Activated CD4-positive, alpha-beta T cell treated with anti-CD3 and anti-CD28 coated beads, Interleukin-2, amount 50 U/mL, for 1 hour (primary cell): ENCODE measurements at places on chromosomes 7 and 10.

GRCh38 chr10:11610826-11611247 is 613 bp downstream of the USP6NL start:
- peak; percentile 22 for DNase-seq

DNA sequence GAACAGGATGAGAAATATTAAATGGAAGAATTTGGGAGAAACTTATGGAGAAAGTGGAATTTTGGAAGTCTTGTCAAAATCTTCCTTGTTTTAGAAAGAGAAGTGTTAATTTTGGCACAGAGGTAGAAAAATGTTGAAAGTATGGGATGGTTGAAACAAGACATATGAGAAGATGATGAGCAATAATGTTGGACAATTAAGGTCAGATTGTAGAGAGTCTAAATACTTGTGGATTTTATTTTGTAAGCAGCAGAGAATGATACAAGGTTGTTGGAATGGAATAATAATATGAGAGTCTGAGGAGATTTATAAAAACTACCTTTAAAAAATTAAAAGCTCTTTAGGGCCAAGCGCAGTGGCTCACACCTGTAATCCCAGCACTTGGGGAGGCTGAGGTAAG is 34.6 kb downstream of the PHTF2 start:
- no peak for DNase-seq

GRCh38 chr7:100516135-100516812 is 22.7 kb upstream of the AGFG2 start:
- DNase-seq: peak; percentile 46

GRCh38 chr10:8073691-8074416 is 19.4 kb downstream of the GATA3 start:
- no peak for DNase-seq

GRCh38 chr10:97650726-97651125 is 10.3 kb downstream of the PI4K2A start:
- no peak for DNase-seq

DNA sequence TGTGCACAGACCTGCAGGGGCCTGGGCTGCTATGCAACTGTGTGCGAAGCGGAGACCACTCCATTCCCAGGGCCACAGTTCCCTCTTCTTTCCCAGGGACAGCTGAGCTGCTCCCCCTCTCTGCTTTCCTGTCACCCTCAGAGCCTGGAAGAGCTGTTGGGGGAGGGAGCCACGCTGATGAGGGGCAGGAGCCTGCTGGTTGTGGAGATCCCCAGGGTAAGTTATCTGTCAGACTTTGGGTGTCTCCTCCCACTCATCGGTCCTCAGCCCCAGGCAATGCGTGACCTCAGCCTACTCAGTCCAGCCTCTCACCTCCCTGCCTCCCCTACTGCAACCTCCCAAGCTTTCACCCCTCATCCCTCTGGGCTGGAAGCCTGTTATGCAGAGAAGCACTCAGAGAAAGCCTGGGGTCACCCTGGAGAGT is 53.5 kb downstream of the ZNF467 start:
- DNase-seq: no peak

DNA sequence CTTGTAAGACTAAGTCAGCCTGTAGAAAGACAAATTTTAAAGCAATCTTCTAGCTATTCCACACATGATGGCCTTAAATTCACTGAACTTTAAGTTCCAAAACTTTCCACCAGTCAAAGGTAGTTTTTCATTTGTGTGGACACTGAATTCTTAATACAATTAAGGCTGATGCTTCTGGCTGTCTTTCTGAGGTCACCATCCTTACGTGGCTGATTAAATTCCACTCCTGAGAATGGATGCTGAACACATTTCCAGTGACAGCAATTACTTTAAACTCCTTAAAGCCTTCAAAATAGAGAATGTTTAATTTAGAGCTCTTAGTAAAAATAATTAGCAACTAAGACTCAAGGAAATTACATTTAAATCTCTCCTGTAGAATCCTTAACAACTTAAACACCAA is 142.6 kb upstream of the COL1A2 start:
- no peak for DNase-seq

DNA sequence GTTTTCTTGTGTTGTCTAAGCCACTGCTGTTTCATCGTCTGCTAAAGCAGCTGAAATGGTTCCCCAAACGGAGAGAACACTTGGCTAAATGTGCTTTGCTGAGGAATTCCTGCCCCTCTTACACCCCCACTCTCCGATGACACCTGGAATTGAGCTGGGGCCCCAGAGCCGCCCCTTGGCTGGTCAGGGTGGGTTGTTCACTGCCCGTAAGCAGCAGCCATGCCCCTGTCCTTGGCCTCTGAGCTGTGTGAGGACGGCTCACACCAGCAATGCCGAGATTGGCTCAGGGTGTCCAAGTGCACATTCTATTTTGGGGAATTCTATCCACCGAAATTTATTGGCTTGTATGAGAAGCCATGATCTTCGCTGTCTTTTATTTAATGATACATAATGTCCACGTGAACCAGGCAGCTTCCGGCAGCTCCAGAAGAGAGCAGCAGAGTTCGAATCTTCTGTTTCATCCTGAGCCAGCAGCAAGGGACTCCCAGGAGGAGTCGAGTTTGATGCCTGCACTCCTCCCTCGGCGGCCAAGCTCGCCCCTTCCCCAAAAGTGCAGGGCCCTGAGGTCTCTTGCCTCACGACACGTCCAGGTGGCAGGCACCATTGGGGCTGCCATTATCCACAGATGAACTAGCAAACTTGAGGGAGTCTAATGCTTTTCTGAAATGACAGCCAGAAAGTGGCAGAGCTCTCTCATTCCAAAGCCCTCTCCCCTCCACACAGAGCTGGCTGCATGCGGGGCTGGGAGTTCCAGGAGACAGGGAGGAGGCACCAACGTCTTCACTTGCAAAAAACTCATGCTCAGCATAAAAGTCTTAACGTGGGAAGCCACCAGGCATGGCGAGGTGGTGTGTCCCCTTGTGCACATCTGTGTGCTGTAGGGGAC is 114.0 kb downstream of the WDR37 start:
- no peak for DNase-seq

- DNase-seq: no peak
Observed at GRCh38 chr7:15662451-15662850, 24.0 kb downstream of the MEOX2 start.

DNA sequence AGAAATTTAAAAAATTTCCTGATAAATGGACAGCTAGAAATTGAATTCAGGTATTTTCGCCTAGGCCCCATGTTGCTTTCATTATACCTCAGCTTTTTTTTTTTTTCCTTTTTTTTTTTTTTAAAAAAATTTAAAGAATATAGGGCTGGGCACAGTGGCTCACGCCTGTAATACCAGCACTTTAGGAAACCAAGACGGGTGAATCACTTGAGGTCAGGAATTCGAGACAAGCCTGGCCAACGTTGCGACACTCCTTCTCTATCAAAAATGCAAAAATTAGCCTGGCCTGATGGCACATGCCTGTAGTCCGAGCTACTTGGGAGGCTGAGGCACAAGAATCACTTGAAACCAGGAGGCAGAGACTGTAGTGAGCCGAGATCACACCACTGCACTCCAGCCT is 334.0 kb downstream of the SORCS1 start:
- DNase-seq: no peak

- DNase-seq: no peak
Observed at GRCh38 chr7:148701414-148701813, 2.7 kb downstream of the CUL1 start.

DNA sequence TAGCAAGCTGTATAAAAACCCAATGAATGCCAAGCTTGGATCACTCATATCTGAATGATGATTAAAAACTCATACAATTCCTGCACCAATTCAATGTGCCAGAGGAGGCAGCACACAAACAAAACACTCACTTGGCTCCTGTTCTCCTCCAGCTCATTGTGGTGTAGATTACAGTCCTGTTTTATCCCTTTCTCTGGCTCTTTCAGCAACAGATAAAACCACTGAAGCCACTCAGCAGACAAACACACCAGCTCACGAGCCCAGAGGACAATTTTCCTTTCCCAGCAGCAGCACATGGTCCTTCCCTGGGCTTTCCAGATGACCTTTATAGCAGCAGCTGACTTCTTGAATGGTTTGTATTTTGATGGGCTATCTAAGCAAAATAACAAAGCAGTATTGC is 107.3 kb upstream of the STARD3NL start:
- DNase-seq: no peak
